ENCODE measurements at places on chromosomes 1 and 21.

- no peak for DNase-seq
These were observed 50.1 kb downstream of the PIK3CD start for GRCh38 chr1:9701665-9702064.

DNA sequence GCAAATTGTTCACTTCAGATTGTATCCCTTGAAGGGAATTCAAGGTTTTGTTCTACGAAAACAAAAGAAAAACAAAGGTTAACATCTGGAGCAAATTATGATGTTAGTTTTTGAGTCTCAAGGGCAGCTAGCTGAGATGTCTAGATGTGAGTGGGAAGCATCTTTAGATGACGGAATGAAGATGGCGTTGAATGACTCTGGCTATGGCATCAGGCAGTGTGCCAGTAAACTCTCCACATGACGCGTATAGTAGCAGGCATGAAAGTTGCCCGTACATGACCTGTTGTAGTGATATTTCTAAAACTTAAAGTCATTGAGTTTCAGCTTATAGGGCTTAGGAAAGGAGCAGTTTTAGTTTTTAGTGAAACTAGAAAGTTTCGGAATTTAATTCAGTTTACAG lies 12.3 kb upstream of the SDC3 start:
- no peak for DNase-seq

DNA sequence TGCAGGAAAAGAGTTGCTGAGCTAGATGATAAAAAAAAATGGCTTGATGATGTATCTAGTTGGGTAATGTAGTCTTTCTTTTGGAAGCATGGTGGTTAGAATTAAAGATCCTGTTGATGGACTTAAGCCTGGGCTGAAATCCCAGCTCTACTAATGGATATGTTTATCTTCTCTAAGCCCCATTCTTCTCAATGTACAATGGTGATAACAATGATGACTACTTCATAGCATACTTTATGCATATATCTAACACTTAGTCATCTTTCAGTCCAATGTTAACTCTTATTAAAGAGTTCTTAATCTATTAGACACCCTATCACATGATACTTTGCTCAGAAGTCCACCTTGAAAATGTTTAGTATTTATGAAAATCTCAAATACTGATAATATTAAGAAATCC lies 189.5 kb downstream of the PLA2G4A start:
- no peak for DNase-seq

GRCh38 chr21:17537299-17537698 lies 24.5 kb downstream of the CXADR start:
- DNase-seq, result no peak

- no peak for DNase-seq
These were observed 47.7 kb downstream of the TTC13 start for GRCh38 chr1:230930986-230931385.

GRCh38 chr1:23801338-23801748 lies 789 bp upstream of the GALE start:
- DNase-seq, result no peak

- DNase-seq, result no peak
These were observed 10.7 kb upstream of the LAMB3 start for GRCh38 chr1:209662879-209663327.

DNA sequence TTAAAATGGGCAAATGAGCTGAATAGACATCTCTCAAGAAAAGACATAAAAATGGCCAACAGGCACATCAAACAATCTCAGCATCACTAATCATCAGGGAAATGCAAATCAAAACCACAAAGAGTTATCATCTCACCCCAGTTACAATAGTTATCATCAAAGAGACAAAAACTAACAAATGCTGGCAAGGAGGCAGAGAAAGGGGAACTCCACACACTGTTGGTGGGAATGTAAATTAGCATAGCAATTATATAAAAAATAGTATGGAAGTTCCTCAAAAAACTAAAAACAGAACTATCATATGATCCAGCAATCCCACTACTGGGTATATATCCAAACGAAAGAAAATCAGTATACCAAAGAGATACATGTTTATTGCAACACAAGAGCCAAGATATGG lies 68.7 kb downstream of the DENND1B start:
- DNase-seq, result no peak

GRCh38 chr1:153465811-153466636 lies 5.6 kb upstream of the S100A7 start:
- DNase-seq, result peak; percentile 39

GRCh38 chr21:17631195-17631594 lies 18.5 kb upstream of the BTG3 start:
- DNase-seq, result no peak

DNA sequence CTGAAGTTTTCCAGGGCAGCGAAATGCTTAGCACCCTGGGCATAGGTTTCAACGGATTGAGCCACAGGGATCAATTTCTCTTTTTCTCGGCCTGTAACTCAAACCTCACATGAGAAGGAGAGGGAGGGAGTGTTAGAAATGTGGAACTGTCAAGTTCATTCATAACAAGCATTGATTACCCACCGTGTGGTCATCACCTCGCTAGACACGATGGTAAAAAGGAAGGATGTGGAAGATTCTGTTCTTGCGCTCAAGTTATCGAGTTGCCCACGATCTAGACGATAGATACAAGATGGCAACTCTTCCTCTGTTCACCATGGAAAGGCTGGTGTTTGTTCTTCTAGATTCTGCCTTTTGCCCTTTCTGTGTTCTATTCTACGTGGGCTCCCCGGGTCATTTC lies 4.0 kb upstream of the RCAN3 start:
- DNase-seq, result no peak

DNA sequence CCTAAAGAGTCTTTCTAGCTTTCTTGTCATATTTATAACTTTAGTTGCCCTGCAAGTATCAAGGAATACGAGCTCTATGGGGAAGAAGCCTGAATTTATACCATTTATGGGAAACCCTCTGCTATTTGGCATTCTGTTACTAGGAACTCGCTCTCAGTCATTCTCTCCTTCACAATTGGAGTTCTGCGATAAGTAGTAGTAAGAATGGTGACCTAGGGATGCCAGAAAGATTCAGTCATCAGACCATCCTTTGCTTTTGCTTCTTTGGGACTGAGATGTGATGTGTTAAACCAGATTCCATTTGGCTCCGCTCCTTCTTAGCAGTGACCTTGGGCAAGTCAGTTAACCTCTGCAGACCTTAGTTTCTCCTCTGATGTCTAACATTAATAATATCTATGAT lies 256.5 kb downstream of the FGGY start:
- no peak for DNase-seq

DNA sequence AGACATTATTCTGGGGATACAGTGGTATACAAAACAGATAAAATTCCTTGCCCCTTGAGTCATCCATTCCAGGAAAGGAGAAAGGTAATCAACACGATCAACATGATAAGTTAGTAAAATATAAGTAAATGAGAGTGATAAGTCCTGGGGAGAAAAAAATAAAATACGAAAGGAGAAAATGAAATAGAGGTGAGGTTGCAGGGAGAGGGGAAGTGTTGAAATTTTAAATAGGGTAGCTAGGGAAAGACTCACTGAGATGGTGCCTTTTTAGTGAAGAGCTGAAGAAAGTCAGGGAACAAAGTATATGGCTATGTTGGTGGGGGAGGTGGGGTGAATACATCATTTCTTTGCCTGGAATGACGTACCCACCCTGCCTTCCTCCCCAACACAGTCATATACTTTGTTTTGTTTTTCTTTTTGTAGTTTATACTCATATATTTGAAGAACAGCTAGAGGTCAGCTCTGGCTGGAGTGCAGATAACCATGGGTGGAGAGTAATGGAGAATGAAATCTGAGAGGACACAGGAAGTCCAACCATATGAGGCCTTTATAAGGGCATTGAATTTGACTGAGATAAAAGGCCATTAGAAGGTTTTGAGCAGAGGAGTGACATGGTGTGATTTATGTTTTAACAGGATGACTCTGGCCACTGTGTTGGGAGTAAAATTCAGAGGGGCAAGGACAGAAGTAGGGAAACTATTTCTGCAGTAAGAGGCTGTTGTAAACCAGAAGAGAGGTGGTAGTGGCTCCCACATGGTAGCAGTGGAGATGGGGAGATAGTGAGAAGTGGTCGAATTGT lies 54.8 kb downstream of the OSBPL9 start:
- no peak for DNase-seq

DNA sequence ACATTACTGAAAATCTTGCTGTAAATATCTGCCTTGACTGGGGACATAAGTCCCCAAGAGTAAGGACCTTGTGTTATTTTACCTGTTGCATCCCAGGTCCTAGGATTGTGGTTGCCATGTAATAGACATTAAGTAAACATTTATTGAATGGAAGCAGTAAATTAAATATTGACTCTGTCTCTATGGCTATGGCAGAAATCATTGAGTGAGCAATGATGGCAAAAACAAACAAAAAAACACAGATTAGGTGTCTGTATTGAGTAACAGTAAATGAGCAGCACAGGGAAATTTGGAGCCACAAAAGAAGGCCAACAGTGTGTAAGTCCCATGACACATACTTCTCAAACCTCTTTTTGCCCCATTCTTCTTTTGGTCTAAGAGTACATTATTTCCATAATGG lies 240.4 kb downstream of the NFIA start:
- no peak for DNase-seq

DNA sequence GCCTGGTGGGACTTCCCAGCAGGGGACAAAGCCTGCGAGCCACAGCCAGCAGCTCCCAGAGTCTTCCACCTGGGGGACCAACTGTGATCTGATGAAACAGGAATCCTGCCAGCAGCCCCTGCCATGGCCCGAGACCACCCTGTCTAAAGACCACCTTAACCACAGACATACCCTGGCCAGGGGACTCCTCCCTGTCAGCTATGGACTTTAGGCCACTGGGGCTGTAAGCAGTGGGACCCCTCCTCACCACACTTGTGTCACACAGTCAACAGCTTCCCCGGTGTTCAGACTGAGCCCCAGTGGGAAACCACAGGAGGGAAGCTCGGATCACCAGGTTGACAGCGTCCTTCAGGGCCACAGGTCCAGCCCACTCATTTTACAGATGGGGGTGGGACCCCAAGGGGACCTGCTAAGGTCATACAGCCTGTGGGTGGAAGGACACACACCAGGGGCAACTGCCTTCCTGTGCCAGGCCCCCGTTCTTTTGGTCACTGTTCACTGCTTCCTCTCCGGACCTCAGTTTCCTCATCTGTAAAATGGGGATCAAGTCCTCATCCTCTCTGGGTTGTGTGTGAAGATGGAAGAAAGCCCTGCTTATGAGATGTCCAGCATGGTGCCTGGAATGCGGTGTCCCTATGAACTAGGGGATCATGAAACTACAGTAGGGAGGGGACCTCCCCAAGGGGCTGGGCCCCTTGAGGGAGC lies 11.4 kb downstream of the EPHA2 start:
- no peak for DNase-seq

GRCh38 chr1:222416001-222416791 lies 131.7 kb downstream of the HHIPL2 start:
- no peak for DNase-seq

DNA sequence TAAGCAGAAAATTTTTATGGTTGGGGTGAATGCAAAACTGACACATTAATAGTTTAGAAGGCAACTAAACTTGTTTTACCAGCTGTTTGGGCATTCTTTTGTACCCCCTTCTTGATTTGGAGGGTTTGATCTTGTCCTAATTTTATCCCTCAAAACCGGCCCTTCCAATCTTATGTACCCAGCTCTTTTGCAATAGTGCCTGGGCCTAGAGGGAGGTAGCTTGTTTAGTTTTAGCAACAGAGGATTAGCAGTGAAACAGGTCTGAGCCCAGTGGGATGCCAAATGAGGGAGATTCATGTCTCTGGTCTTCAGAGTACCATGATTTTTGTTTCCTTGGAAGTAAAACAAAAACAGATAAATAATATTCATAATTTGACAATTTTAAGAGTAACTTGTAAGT lies 45.1 kb downstream of the CRP start:
- DNase-seq, result no peak

GRCh38 chr1:109763646-109764415 lies at the start of gene EPS8L3:
Gene EPS8L3, minus strand, starts transcription at chr1:109763923. Its CDS starts 2,174 bp downstream, at chr1:109761749.
- DNase-seq, result no peak

- no peak for DNase-seq
These were observed 72.0 kb downstream of the SLC66A1 start for GRCh38 chr1:19384113-19384512.

DNA sequence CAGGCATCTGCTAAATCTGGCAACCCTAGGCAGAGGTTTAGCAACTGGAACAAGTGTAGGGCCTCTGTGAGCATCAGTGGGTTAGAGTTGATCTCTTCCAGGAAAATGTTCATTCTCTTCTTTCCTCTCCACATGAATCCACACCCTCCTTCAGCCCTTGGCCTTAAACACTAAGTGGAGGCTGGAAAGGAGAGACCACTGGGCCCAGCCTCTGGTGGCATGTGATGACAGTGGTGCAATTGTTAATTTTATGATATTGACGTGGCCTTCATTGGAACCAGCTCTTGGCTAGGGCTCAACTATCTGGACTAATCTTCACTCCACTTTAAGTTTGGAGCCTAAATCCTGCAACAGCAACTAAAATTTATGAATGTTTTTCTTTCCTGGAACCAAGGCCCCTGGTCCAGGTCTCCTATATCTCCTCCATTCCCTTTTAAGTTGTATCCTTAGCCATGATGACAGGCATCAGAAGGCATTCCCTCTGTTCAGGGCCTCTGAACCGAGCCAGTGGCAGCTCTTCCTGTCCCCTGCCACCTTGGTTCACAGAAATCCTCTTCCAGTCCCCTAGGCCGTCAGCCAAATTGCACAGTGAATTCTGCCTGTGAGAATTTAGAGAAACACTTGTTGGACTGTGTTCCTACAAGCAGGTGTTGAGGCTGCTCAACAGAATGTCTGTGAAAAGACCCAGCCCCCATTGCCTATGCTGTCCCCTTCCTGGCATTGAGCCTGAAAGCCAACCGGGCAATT lies 132.2 kb downstream of the PSMG1 start:
- DNase-seq, result no peak

GRCh38 chr21:42861311-42861847 lies 18.0 kb downstream of the WDR4 start:
- no peak for DNase-seq

GRCh38 chr1:231611851-231612250 lies 14.7 kb upstream of the DISC1 start:
- no peak for DNase-seq

GRCh38 chr1:166485620-166486019 lies 318.8 kb upstream of the FAM78B start:
- no peak for DNase-seq

DNA sequence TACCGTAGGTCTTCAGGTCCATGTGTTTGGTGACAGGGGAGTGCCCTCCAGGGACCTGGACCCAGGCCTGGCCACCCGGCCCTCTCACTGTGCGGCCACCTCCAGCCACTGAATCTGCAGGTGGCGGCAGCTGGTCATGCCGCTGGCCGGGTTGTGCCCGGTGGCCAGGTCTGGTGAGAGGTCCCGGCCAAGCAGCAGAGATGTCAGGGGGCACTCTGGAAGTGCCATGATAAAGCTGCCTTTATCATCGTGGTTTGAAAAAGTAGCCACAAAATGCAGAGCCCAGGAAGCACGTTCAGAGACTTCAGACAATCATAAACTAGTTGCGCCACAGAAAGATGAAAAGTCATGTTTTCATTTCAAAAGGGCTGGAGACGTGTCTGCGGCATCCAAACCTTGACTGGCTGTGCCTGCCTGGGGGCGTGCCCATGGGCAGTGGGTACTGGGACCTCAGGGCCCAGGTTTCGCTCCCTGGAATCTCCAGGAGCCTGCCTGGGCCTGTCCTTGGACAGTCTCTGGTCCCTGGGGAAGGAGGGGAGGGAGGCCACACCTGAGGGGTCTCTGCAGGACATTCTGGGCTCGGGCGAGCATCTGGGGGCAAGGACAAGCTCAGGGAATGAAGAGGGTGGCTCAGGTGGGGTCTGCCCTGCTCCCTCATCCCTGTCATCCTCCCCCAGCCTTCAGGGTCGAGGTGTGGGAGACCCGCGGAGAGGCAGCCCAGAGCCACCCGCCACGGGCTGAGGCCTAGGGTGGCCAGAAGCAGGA lies 44.9 kb downstream of the COL18A1 start:
- DNase-seq, result no peak

GRCh38 chr1:30893776-30894507 lies 14.6 kb downstream of the SDC3 start:
- no peak for DNase-seq

Measured in stimulated activated CD8-positive, alpha-beta memory T cell treated with anti-CD3 and anti-CD28 coated beads, Interleukin-7, amount 100 ng/mL, for 1 hour (primary cell).